ENCODE measurements at places on chromosomes 7 and 10. TPM values are rescaled to one million over a fixed set of nuclear protein-coding genes. Genes with fewer than 3 reads are reported as not detected.

The TDRD1 gene
- 0.88 TPM for total RNA-seq

The GNG11 gene
- total RNA-seq = 23.1 TPM

DNA sequence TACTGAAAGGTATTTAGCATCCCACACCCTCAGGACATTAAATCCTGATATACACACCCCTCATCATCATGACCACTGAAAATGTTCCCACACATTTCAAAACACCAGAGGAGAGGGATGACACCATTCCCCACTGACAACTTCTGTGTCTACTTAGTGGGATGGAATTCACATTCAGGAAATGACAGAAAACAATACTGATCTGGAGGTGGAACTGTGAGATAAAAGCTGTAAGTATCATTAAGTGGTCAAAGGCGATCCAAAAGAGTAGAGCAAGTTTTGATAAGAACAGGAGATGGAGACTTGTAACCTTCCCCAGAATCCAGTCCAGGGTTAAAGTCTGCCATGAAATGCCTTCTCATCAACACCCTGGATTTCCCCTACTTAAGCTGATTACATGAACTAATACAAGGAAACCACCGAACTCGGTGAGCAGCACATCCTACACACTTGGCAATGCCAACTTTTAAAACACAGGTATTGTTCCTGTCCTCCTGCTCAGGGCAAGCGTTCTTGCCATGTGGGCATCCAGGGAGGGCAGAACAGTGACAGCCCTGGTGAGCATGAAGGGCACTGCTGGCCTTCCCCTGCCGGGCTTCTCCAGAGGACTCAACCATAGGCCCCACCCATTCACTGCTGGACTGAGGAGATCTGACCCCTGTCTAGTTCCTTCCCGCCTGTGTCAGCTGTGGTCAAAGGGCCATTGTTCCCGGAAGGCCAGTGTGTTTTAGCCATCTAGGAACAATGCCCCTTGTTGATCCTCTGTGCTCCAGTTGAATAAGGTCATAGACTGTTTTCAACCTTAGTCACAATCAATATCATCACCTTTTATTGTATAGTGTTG, 85.0 kb downstream of the SGMS1 start:
- no peak for DNase-seq

- DNase-seq = no peak
These were observed 108.8 kb upstream of the WDR11 start for GRCh38 chr10:120742373-120742772.

The SOSTDC1 gene
- total RNA-seq = 13.4 TPM

DNA sequence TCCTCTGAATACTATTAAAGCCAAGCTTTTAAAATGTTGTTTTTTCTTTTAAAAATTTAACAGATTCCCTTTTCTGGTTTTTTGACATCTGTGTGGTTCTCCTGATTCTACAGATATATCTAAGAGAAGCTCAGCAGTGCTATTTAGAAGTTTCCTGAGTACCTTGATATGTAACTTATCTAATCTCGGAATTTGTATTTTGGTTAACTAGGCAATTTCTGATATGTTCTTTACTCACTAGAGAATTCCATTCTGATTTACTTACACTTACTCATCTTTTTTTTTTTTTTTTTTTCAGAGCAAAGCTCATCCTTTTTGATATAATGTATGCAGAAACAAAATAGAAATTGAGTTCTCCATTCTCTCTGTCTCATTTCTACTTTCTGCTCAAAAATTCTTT, 63.8 kb downstream of the PALS2 start:
- DNase-seq = no peak

GRCh38 chr10:80632742-80633141, 95.0 kb downstream of the SH2D4B start:
- no peak for DNase-seq

- no peak for DNase-seq
These were observed 199.1 kb upstream of the KCTD7 start for GRCh38 chr7:66429498-66430163.
